ENCODE measurements at places on chromosomes 7 and 10. TPM values are rescaled to one million over a fixed set of nuclear protein-coding genes. Genes with fewer than 3 reads are reported as not detected.

The BCL7B gene
- 82.9 TPM for total RNA-seq

The TMEM229A gene
- total RNA-seq: not detected

The FEZF1 gene
- total RNA-seq: not detected

The UNCX gene
- not detected for total RNA-seq

The CPA2 gene
- not detected for total RNA-seq

The PKD2L1 gene
- not detected for total RNA-seq

The ATP6V1F gene
- 101 TPM for total RNA-seq

The TMEM140 gene
- total RNA-seq: 23.3 TPM

The MMD2 gene
- not detected for total RNA-seq

The CHAT gene
- total RNA-seq: not detected

The OPN4 gene
- total RNA-seq: 0.25 TPM

The KCNMA1 gene
- 1.8 TPM for total RNA-seq

The REEP3 gene
- 18.2 TPM for total RNA-seq

The CYP3A5 gene
- total RNA-seq: not detected

DNA sequence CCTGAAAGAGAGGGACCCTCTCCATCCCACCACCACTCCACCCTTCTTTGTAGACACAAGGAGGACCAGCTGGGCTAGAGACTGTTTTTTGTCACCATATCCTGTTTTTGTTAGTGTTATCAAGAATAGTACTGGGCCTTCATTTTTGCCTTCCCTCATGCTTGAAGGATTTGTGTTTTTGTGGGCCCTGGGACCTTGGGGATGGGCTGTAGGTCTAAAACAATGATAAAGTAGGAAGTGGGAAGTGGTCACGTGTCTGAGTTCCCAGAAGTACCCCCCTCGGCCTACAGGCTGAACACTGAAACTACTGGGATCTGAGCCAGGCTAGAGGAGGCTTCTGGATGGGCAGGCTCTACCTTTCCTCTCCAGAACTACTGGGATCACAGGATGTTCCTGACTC is 8.9 kb downstream of the AGFG2 start:
- H3K4me1 ChIP-seq: peaks cover 56% of the 10 kb centered on the region
- no peaks in the 10 kb centered on the region for H3K27me3 ChIP-seq
- H3K4me3 ChIP-seq: no peak overlapping the region
- H3K36me3 ChIP-seq: peaks cover 31% of the 10 kb centered on the region
- H3K27ac ChIP-seq: peak overlapping the region; percentile 90

GRCh38 chr7:66236713-66237303 is 31.7 kb downstream of the TPST1 start:
- H3K27ac ChIP-seq: no peak overlapping the region
- no peaks in the 10 kb centered on the region for H3K4me1 ChIP-seq
- DNase-seq: no peak
- no peak overlapping the region for H3K4me3 ChIP-seq

DNA sequence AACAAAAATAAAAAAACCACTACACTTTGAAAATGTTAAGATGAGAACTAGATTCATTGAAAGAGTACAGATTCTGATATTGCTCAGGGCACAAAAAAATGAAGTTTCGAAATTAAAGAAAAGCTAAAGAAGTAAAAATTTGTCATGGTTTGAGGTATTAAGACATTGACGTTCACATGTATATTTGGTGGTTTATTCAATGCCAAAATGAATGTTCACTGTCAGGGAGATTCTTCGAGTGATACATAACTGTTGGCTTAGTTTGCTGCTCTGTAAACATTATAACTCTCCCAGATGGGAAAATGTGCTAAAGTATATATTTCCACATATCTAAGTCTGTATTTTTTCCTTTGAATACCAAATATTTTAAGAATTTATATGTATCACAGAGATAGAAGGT is 345.0 kb downstream of the SEMA3D start:
- H3K27me3 ChIP-seq: no peaks in the 10 kb centered on the region
- DNase-seq: no peak
- H3K4me3 ChIP-seq: no peak overlapping the region

DNA sequence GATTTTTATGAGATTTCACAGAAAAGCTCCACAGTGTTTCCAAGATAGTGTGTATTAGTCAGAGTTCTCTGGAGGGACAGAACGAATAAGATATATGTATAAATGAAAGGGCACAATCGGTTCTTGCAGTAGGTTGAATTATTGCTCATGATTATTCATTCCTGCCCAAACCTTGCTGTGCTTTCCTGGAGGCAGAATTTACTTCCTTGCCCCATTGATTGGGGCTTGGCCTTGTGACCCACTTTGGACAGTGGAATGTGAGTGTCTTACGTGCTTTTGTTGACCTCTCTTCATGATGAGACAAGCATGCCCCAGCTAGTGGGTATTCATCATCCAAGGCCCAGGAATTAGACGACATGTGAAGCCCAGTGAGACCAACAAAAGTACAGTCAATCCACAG is 53.0 kb upstream of the ABCB5 start:
- no peaks in the 10 kb centered on the region for H3K36me3 ChIP-seq
- H3K4me1 ChIP-seq: no peaks in the 10 kb centered on the region
- no peaks in the 10 kb centered on the region for H3K27me3 ChIP-seq

DNA sequence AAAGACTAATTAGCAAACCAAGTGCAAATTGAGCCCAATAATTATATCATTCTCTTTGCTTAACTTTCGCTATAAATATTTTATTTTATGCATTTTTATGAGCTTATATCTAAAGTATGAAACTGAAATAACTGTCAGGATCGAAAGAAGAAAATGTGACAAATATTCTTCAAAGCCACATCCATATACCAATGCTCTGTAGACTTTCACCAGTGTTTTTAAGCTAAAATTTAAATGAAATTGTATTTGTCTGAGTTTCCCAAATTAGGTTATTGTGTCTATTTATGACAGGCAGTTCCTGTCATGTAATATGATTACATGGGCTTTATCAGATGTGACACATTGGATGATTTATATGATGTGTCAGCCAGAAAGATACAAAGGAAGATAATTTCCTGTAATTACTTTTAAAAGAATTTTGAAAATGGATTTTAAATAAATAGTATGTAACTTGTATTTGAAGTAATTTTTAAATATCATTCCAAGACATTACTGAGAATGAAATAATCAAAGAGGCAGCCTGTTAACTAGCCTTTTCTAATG is 317.9 kb upstream of the KLF6 start:
- H3K4me1 ChIP-seq: peaks cover 3% of the 10 kb centered on the region
- no peaks in the 10 kb centered on the region for H3K27me3 ChIP-seq
- no peak overlapping the region for H3K4me3 ChIP-seq
- H3K36me3 ChIP-seq: no peaks in the 10 kb centered on the region

- peak overlapping the region; percentile 90 for H3K4me3 ChIP-seq
- H3K27me3 ChIP-seq: no peaks in the 10 kb centered on the region
- no peak for DNase-seq
- H3K4me1 ChIP-seq: peaks cover 37% of the 10 kb centered on the region
- peaks cover 24% of the 10 kb centered on the region for H3K36me3 ChIP-seq
Observed at GRCh38 chr10:121974019-121974534, 940 bp downstream of the NSMCE4A start.

DNA sequence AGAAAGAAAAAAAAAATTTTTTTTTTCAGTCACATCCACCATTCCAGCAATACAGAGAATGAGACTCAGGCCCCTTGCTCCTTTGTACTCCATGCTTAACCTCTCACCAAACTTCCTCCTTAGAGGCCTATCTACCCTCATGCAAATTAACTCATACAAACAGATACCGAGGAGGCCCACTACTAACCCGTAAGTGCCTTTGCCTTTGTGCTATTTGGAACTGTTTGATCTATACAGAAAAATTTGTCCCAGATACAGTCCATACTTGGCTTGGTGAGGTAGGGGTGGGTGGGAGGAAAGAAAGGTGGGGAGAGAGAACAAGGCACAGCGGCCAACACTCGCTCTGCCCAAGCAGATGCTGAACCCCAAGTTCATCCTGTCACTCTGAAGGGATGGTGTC is 87.8 kb upstream of the DUSP5 start:
- H3K4me1 ChIP-seq: peaks cover 34% of the 10 kb centered on the region
- no peak for DNase-seq
- H3K36me3 ChIP-seq: no peaks in the 10 kb centered on the region
- no peak overlapping the region for H3K27ac ChIP-seq

- no peak overlapping the region for H3K4me3 ChIP-seq
- peak overlapping the region; percentile 13 for H3K27ac ChIP-seq
- DNase-seq: no peak
Observed at GRCh38 chr10:71289421-71290130, 29.5 kb upstream of the SLC29A3 start.

DNA sequence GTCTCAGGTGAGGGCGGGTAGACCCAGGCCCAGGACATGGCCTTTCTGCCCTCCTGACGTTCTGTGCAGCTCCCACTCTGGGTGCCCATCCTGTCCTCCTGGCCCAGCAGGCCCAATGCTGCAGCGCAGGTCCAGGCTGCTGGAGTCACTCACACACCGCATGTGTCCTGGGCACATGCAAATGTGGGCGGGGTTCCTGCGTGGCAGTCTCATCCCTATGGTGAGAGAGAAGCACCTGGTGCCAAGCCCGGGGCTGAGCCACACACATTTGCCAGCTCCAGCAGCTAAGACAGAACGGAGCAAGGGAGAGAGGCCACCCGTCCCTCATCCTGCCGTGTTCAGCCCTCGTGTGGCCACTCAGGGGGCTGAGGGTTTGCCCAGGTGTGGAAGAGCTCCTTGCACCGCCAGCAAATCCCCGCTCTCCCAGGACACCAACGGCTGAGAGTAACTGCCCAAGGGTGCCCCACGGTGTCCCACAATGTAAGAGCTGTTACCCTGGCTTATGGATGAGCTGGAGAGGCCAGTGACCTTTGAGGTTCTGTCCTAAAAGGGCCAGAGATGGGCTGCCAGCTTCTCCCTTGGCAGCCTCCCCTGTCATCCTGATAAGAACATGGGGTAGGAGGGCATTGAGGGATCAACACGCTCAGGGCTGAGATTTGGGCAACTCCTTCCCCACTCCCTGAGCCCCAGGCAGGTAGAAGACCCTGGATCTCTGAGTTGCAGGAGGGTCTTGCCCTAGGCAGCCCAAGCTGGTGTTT is 4.4 kb downstream of the FUOM start:
- peaks cover 25% of the 10 kb centered on the region for H3K4me1 ChIP-seq
- no peak overlapping the region for H3K4me3 ChIP-seq
- H3K36me3 ChIP-seq: no peaks in the 10 kb centered on the region
- H3K27ac ChIP-seq: no peak overlapping the region
- no peak for DNase-seq

DNA sequence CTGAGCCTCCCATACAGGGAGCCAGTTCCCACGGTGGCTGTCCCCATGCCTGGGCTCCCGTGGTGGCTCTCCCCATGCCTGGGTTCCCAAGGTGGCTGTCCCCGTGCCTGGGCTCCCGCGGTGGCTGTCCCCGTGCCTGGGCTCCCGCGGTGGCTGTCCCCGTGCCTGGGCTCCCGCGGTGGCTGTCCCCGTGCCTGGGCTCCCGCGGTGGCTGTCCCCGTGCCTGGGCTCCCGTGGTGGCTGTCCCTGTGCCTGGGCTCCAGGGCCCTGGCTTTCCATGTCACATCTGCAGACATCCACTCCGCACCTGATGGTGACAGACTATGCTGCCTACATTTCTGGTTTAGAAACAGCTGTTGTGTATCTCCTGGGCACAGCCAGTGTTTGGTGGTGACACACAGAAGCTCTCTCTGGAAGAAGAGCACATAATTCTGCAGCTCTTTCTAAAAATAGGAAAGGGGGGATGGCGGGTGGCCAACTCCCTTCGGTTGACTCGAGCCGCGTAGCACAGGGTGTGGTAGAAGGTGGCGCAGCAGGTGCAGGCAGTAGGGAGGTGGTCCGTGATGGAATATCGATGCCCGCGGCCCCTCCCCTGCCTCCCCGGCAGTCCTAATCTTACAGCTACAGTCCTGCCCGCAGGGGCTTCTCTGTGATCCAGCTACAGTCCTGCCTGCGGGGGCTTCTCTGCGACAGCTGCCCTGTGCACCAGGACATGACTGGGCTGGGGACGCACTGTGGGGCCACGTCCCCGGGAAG is 251.2 kb downstream of the DNAJB6 start:
- DNase-seq: no peak
- H3K27me3 ChIP-seq: peaks cover 85% of the 10 kb centered on the region
- H3K27ac ChIP-seq: no peak overlapping the region
- no peaks in the 10 kb centered on the region for H3K36me3 ChIP-seq
- no peak overlapping the region for H3K4me3 ChIP-seq
- H3K4me1 ChIP-seq: no peaks in the 10 kb centered on the region

DNA sequence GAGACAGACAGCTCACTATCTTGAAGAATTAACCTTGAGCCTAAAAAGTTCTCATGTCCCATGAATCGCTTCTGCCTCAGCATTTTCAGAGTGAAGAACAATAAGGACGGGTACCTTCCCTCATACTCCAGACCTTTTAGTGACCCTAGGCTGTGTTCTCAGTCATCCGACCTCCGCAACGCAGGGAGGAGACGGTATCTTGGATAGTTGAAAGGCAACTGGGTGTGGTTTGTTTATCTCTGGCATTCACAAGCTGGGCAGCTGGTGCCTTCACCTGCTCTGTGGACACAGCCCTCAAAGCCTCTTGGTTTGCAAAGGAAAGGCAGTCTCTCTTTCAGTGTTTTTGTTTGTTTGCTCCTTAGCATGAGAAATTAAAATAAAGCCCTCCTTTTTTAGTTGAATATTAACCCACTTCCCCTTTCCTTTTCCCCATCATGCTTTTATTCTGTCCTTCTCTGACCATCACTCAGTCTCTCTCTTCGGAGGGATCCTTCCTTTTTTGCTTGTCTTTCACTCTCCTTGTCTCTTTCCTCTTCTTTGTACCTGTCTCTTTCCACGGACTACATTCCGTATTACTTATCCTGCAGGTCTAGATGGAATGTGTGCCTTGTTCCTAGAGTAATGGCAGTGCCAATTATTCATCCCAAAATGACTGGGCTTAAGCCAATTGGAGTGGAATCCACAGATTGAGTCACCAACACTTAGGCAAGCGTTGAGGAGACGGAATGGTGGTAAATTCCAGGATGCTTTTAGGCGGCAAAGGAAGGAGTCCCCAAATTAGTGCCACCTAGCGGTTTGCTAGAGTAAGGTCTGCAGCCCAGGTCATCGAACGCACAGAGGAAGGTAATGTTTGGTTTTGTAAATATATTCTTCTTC is 45.8 kb downstream of the PRR15 start:
- H3K4me1 ChIP-seq: peaks cover 8% of the 10 kb centered on the region
- H3K4me3 ChIP-seq: no peak overlapping the region

DNA sequence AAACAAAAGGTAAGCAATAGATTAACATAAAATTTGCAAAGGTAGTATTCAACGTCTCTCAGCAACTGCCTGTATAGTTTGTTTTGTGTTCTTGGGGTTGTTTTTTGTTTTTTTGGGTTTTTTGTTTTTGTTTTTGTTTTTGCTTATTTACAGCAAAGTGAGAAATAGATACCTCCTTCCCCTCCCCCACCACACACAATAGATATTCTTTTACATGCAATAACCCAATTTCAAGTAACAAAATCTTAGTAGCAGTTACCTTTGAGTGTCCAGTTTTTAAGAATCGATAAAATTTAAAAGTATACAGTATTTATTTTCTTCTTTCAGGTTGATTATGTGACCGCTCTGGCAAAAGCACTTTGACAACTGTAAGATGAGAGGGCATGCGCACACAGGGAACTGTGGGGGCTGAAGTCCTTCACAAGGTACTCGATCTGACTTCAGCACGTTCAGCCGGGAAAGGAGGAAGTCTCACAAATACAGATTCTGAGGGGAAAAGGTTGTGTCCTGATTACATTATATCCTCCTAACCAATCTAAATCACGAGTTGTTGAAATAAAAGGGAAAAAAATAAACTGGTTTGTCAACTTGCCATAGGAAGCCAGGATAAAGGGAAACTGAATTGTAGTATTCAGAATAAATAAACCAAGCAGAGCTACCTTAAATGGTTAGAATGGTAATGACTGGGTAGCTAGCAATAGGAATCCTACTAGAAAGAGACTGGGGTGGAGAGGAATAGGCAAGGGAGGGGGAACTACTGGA is 47.8 kb downstream of the CPEB3 start:
- peaks cover 59% of the 10 kb centered on the region for H3K4me1 ChIP-seq
- H3K27me3 ChIP-seq: no peaks in the 10 kb centered on the region
- peak overlapping the region; percentile 92 for H3K27ac ChIP-seq
- H3K4me3 ChIP-seq: peak overlapping the region; percentile 81
- peak; percentile 45 for DNase-seq
